ENCODE measurements at places on chromosomes 2 and 18.

DNA sequence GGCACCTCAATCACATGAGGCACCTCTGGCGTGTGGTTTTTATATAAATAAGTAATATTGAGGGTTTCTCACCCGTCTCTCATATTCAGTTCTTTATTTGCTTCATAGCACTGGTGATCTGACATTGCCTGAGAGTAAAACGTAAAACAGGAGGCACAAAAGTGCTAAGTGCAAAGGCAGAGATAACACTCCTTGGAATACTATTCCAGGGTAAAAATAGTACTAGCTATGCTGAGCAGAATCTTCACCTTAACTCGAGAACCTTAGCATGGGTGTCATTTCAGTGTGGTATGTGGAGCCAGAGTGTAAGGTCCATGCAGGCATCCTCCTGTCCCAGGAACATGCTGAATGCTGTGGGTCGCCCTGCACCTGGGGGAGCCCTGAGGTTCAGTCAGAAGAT is 26.9 kb downstream of the ZCCHC2 start:
- DNase-seq: no peak

DNA sequence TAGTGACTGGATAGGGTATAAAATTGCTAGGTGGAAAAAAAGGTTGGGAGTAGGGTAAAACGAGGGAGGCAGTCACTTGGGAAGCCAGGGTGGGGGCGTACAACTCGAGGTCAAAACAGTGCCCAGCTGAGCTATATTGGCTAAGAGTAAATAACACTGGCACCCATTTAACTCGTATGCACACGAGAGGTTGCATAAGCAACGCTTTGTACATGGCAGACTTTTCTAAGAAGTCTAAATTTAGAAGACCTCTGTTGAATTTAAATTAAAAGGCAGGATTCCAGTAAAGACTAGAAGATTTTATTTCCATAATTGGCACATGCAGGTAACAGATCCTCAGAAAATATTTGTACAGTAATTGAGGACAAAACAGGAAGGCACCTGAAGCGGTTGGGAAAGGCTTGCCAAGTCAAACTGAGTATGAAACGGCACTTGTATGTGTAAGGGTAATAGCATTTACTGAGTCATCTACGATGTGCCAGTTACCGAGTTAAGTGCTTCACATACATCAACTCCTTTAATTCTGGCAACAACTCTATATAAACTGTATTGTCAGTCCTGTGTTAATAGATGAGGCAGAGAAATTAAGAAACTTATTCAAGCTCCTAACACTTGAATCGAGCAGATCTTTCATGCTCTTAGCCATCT is 1.4 kb upstream of the MALT1 start:
- DNase-seq: no peak

DNA sequence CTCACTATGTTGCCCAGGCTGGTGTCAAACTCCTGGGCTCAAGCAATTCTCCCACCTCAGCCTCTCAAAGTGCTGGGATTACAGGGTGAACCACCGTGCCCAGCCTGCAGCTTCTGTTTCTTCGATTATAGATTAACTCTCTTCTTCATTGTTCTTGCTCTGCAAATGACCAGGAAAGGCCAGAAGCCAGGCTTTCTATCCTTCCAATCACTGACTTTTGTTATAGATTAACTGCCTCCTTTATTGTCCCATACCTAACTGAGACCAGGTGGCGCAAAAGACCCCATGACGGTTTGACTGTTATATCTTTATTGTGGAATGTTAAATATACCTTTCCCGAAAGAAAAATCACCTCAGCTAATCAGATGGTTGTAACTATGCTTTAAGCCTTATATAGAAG is 196.9 kb downstream of the MREG start:
- DNase-seq: no peak

DNA sequence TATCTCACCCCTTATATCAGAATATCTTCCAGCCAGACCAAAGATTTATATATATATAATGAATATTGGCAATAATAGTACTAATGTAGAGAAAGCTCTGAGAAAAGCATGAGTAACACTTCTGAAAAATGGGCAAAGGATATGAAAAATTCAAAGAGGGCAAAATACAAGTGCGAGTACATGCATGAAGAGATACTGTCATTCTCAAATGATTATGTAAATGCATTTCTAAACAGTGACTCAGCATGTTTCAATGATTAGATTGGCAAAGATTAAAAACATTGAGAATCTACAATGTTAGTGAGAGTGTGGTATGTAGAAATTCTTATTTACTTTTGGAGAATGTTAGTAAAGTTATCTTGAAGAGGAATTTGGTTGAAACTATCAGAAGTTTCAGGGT is 118.3 kb upstream of the NEDD4L start:
- DNase-seq: no peak

DNA sequence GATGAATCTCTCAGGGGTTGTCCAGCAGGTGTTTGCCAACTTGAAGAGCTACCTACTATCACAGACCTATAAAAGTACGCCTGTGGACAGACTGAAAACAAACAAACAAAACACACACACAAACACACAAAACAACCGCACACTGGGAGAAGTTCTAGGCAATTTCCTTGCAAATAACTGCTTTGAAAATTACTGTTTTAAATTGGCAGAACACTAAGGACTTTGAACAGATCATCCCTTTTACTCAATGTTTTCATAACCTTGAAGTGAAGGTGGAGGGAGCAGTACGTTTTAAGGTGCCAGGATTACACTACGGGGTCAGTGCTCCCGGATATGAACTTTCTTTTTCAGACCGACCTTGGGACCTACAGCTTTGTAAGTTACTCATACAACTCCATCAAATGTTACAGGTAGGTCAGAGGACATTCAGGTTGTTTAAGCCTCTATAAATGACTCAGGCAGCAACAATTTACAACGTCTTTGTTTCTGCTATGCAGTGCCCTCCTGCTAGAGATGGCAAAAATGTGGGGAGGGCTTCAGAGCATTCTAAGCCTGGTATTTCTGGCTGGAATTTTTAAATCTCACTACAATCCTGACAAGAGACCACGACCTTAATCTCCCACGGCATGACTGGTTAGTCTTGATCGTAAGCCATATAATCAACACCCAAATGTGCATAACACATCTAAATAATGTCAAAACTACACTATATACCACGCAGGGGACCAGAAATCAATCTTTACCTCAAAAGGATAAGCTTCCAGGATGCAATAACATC is 1.4 kb upstream of the SLC20A1 start:
- DNase-seq: no peak

DNA sequence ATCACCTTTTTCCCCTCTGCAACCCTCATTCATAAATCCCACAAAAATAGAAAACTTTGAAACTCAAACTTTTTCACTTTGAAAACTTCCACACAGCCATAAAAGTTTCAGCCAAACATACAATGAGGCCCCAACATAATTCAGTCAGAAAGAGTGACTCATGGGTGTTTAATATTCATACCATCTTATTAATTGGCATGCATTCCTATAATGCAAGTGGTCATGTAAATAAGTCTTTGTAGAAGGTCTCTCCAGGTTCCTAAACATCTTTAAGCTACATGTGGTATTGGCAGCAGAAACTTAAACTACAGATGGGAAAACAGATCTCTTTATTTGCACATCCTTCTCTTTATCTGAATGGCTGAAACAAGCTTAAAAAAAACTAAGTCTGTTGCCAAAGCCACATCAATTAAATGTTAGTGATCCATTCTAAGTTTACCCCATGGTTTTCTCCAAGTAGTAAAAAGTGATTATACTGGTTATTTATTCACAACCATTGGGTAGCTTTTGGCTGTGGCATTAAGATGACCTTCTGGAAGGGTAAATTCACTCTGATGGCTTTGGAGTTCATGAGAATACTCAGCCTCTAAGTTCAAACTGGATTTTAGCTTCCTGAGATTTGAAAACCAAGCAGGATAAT is 70.2 kb upstream of the LYPD1 start:
- DNase-seq: no peak

GRCh38 chr2:220463876-220464275 is 836.4 kb downstream of the SLC4A3 start:
- DNase-seq: no peak

DNA sequence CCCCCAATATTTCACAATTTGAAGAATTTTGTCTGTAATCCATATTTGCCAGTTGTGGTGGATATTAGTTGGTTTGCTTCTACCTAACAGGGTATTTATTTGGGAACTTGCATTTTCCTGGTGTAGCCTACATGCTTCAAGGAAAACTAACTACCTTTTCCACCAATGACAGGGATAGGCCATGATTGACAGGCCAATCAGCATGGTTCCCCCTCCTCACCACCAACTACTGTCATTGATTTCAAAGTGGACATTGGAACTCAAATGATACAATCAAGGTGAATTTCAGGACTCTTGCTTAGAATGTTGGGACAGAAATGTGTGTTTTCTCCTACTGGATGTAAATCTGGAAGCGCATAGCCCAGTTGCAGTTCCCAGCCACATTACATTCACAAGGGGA is 10.1 kb upstream of the TANC1 start:
- DNase-seq: no peak

- DNase-seq: no peak
Observed at GRCh38 chr18:43578706-43579105, 301.4 kb upstream of the SYT4 start.

- DNase-seq: no peak
Observed at GRCh38 chr2:182031956-182032355, 46.3 kb downstream of the PPP1R1C start.

DNA sequence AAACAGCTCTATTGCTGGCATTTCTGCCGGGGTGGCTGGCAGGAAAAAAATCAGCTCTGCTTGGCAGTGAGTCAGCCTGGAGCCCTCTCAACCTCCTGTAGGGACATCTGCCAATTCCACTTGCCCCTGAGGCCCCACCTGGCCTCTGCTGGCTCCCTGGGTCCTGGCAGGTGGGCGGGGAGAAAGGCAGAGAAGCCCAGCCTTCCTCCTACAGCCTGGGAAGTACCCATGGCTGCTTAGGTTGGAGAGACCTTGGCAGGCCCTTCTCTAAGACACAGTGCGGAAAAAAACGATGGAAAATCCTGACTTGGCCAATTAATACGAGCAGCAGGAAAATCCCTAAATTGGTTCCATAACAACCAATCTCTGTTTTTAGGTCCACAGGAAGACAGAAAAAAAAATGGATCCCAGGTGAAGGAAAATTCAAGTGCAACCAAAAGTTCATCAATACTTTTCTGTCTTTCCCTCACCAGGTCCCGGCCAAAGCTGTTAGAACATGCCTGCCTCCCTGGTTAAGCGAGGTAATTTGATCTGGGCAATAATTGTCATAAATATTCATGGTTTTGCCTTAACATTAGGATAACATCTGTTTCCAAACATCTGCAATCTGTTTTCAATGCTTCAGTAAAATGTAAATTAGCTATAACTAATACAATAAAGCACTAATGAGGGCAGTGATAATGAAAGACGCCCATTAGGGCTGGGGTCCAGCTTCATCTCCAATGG is 245.9 kb downstream of the TFCP2L1 start:
- no peak for DNase-seq

GRCh38 chr2:128384956-128385355 is 66.3 kb upstream of the HS6ST1 start:
- no peak for DNase-seq

- no peak for DNase-seq
Observed at GRCh38 chr2:9463698-9464034, 10.7 kb upstream of the IAH1 start.

DNA sequence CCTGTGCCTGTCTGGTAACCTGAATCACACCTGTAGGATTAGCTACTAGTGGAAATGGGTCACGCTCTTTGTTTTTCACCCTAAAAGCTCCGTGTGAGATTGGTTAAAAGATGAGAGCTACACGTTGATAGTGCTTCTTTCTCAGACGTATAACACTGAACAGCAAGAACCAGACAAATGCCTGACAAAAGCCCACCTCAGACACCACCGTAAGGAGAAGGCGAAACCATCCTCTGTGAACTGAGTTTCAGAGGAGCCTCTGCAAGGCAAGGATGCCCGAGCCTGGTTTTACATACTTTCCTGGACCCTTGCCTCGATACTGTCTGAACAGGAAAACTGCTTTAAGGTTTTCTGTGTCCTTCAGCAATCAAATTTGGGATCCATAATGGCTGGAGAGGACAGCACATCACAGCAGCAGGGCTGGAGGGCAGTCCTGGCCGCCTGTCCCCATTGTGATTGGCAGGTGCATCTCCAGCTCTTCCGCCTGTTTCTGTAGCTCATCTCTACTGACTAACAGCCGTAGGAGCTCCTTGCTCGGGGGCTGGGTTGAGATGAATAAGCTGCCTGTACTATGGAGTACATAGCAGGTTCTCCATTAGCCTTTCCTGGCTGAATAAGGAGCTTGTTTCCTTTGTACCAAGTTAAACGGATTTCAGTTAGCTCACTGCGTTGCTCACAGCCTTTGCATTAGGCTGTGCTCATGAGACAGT is 155.5 kb downstream of the MYT1L start:
- DNase-seq: no peak

- no peak for DNase-seq
Observed at GRCh38 chr2:162972383-162972782, 133.8 kb upstream of the KCNH7 start.

DNA sequence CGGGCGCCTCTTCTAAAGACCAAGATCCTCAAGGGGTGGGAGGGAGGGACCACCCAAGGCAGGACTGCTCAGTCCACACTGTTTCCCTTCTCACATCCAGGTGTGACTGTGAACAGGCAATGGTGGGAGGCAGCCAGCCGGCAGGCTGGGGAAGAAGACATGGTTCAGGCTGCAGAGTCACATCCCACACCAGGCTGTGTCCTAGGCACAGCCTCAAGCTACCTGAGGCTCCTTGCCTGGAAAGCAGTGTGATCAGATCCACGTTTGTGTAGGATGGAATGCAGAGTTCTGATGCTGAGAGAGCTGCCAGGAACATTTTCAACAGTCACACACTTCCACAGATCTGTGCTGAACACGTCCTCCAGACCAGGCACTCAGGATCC is 16.4 kb downstream of the SLC66A2 start:
- no peak for DNase-seq

DNA sequence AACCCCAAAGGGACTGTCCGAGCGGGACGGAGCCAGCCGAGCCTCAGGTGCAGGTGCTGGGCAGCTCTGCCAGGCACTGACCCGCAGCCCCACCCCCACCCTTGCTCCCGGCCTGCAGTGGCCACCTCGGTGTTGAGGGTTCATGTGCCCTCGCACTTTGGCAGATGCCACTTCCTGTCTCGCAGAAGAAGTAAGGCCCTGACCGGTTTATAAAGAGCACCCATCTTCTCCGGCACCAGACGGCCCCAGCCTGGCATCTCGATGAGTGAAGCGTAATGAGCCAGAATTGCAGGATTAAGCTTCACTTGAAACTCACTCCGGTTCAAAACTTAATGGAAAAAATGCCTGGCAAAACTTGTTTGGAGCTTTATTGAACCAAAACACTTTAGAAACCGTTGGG is 10.9 kb upstream of the NFATC1 start:
- DNase-seq: no peak

DNA sequence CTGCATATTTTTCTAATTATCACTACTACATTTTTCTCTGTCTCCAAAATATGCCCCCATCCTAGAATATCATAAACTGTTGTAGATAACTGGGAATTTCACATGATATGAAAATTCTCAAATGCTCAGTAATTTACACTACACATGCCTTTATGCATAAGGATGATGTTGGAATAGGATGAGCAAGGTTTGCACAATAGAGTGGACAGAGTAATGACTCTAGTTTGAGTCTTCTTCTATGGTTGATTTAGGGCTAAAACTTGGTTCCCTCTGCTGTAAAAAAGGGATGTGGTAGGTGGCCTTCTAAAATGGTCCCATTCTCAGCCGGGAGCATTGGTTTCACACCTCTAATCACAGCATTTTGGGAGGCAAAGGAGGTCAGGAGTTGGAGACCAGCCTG is 129.9 kb downstream of the BCL11A start:
- DNase-seq: no peak

GRCh38 chr2:130376433-130377293 is 20.8 kb downstream of the PTPN18 start:
- DNase-seq: no peak
